ENCODE measurements at places on chromosomes 16 and 17.

DNA sequence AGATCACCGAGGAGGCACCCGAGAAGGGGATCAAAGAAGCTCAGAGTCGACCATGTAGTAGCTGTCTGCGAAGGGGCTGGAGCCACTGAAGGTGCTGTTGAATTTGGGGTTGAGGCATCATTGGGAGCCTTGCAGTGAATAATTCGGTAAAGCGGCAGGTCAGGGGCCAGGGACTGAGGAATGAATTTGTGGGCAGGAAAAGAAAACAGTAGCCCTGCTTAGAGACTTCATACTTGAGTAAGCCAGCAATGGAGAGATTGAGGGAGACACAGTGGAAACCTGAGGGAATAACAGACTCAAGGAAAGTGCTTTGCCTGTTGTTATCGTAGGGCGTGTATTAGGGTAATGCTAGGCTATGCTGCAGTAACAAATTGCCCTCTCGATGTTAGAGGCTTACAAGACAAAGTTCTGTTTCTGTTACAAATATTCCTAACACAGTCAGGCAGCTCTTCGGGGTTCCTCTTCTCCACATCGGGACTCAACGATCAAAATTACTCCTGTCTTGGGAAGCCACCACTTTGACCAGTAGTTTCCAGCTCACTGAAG, 13.4 kb upstream of the HERPUD1 start:
- DNase-seq: no peak

DNA sequence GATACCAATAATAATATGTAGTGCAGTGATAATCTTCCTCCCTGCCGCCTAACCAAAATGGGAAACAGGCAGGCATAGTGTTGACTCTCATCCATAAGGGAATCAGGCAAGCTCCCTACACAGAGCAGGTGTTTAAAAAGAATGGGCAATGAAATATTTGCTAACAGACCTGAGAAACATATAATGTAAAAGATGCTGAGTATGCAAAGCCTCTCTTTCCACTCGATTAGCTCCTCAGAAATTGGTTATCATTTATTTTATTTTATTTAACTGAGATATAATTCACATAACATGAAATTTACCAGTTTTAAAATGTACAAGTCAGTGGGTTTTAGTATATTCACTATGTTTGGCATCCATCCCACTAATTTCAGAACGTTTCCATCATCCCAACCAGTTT, 317.7 kb upstream of the TBX2 start:
- no peak for DNase-seq

- DNase-seq: no peak
Measured at GRCh38 chr17:67246403-67246652, 1.3 kb upstream of the HELZ start.

DNA sequence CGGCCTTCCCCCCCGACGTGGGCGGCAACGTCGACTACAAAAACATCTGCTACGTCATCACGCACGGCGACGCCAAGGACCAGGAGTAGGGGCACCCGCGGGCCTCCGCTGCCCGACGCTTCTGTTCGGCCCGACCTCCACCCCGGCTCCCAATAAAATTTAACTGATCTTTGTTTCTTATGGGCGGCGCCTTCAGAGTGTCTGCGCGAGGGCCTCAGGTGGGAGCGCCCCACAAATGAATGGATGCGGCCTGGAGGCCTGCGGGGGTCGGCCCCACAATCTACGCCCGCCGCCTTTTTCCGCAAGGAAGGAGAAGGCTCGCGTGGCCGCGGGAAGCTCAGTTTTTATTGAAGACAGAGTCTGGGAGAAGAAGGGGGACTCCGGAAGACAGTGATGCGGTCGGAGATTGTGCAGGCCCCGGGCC, 3.2 kb downstream of the MYL11 start:
- DNase-seq: peak; percentile 85

DNA sequence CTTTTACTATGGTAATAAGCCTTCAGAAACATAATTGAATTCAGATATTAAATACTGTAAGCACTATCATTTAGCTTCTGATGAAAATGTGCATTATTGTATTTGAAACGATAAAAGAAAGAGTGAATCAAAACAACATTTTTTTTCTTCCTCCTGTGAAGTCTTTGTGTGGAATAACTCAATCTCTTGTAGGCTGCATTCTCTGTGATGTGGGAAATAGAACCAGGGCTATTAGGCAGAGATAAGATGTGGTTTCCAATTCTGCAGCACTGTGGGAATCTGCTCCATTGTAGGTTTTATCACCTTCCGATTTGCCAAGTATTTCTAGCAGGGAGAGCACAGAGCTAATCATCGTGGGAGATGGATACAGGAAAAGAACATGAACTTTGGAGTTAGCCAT, 624.5 kb downstream of the RBFOX1 start:
- DNase-seq: no peak

DNA sequence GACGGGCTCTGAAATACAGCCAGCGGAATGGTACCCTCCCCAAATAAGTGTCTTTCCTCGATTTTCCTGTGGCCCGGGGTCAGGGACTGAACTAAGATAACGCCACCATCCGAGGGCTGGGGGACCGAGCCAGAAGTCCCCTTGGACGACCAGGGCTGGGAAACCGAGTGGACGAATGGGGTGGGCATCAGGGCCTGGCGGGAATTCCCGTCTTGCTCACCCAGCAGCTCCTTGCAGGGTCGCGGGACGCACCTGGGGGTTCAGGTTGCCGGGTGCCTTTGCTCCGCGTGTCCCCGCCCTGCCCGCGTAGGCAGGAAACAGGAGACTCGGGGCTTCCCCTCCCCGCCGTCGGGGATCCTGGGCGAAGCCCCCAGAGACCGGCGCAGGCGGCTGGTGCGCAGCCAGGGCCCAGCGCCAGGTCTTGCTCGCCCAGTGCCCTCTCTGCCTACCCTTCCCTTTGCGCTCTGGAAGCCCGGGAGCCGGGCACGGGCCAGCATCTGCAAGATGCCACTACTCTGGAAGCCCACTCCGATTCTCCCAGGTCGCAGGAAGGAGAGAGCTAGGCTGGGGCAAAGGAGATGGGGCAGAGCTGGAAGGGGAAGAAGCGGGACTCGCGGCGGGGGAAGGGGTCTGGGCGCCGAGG, 665 bp upstream of the GRIN2C start:
- no peak for DNase-seq

GRCh38 chr16:29962344-29962994, 590 bp downstream of the TMEM219 start:
- no peak for DNase-seq

GRCh38 chr17:42016411-42016831, 818 bp downstream of the DNAJC7 start:
- no peak for DNase-seq

DNA sequence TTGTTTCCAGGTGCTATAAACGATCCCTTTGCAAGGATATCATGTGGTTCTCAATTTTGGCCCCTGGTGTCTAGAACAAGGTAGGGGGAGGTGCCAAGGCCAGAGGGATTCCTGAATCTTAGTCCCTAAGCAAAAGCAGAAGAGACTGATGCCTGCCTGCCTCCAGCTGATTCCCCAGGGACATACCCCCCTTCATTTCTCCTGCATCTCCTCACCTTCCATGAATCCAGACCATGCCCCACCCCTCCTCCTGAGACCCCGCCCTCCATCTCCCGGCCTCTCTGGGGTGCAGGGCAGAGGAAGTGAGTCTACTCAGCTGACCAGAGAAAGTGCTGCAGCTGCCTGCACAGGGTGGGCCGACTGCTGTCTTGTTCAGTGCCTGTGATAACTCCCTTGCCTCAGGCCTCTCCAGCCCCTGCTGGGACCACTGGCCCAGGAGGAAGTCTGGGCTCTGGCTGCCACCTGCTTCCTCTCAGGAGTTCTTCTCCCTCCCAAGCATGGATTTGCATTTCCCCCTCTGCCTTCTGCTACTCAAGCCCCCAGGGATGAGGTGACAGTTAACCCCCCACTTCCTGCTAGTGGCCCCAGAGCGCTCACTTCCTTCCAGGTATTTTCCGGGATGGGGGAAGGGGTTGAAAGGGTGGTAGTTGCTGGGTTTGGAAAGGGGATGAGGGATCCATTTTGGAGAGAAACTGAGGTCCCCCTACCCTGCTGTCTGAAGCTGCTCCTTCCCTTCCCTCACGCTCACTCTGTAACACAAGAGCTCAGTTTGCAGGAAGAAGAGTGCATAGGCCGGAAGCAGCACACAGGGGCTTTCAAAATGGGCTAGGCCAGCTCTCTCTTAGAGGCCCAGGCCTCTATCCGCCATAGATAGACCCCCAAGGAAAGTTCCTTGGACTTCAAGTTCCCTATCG, 10.5 kb upstream of the TSPOAP1 start:
- peak; percentile 83 for DNase-seq
